ENCODE measurements at places on chromosomes 7 and 10. TPM values are rescaled to one million over a fixed set of nuclear protein-coding genes. Genes with fewer than 3 reads are reported as not detected.

DNA sequence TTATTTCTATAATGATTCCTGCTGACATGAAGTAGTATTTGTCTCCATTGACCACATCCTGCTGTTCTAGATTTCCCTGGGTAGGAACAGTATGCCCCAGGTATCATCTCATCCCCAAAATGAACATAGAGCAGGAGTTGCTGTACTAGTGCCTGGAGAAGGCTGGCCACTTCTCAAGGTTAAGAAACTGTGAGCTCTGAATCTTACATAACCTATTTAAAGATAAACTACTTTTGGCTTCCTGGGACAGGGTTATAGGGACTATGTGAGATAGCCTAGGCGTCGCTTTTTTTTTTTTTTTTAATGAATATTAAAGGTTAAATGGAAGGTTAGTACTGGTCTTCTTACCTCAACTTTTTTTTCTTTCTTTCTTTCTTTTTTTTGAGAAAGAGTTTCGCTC lies 103.0 kb downstream of the LRRC4 start:
- no peak for DNase-seq

GRCh38 chr7:102814025-102814471 lies 65.2 kb downstream of the FAM185A start:
- no peak for DNase-seq

- no peak for DNase-seq
Observed at GRCh38 chr7:16542401-16542800, 15.8 kb downstream of the LRRC72 start.

GRCh38 chr7:41885078-41885477 lies 182.2 kb upstream of the INHBA start:
- DNase-seq, result no peak

- no peak for DNase-seq
Observed at GRCh38 chr10:70690589-70690988, 18.3 kb downstream of the ADAMTS14 start.

DNA sequence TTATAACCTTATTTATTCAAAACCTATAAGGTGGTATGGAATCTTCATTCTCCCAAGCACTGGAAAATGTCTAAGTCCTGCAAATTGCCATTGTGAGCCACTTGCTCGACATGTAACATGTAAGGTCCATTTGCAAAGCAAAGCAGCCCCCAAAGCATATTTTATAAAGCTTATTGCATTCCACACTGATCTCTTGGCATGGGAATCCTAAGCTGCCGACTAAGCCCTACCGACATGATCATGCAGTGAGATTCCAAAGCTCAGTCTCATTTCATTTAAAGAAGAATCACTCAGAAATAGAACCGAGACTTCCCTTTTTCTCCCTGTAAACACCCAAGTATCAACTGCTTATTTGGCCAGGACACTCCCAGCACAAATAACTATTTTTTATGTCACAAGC lies 333.4 kb upstream of the MYO3A start:
- no peak for DNase-seq

DNA sequence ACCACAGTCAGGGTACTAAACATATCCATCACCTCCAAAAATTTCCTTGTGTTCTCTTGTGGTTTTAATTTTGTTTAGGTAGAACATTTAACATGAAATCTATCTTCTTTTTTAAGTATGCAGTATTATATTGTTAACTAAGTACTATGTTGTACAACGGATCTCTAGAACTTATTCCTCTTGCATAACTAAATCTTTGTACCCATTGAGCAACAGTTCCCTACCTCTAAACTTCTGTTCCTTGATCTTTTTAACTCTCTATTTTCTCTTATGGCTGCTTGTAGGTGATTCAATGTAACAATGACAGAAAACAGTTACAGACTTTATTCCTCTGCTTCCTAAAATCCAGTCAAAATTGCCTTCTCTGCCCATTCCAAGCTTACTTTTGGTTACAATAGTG lies 9.9 kb downstream of the NRG3 start:
- no peak for DNase-seq

DNA sequence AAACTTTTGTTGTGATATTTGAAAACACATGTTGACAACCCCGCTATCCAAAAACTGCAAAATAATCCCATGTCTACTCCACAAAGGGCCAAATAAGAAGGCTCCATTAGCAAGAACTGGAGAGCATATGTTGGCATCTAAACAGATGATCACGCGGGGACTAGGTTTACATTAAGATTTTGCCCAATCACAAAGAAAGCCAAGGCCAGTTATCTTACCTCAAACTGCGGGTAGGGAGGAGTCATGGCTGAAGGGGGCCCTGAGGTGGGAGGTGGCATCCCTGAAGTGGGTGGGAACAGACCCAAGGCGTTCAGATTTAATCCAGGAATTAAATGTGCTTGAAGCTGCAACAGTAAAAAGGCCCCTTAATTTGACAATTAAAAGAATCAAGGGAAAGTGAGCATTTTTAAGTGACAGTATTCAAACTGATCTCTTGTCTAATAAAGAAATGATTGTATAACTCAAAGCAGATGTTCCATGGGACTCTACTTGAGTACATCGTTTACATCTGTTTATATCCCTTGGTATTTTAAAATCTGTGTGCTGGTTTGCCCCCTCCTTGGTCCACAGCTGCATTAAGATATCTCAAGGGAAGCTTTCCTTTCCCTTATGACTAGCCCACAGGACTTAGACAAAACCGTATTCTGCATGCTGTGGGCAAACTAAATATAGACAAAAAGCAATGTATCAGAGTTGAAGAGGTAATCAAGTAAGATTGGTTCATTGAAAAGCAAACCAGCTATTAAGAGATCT lies 42.9 kb downstream of the MALSU1 start:
- DNase-seq, result no peak

DNA sequence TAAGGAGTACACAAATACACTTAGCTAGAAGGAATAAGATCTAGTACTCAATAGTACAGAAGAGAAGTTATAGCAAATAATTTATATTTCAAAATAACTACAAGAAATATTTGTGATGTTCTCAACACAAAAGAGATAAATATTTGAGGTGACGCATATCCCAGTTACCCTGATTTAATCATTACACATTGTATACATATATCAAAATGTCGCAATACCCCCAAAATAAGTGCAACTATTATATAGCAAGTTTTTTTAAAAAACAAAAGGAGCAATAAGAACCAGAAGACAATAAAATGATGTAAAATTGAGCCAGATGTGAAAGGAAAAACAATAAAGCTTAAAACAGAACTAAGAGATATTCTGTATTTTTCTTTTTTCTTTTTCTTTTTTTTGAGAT lies 59.3 kb upstream of the KIAA1217 start:
- no peak for DNase-seq

- no peak for DNase-seq
Observed at GRCh38 chr7:4018601-4019316, 663.3 kb upstream of the FOXK1 start.

DNA sequence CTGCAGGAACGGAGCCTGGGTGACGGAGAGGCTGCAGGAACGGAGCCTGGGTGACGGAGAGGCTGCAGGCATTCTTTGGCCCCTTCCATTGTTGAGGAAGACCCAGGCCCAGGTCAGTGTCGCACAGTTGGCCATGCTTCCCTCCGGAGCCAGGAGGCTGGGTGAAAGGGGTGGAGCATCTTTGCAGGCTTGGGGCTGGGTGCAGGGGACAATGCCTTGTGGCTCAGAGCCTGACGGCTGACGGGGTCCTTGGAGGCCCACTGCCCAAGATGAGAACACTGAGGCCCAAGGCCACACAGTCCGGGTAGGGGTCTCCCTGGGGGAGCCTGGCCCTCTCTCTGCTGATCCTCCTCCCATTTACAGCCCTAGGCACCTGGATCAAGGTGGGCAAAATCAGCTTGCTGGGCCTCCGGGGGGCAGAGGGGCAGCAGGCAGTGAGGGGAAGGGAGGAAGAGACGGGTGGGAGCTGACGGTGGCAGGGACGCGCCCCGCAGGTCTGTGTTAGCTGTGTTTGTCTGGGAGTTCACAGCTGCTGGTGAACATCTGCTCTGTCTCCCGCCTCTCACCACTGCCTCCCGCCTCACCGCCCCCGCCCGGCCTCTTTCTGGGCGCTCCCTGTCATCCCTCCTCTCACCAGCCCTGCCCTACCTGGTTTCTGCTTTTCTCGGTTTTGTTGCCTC lies 30.6 kb upstream of the PCBD1 start:
- DNase-seq, result no peak

GRCh38 chr7:139457153-139457946 lies 26.1 kb downstream of the KLRG2 start:
- DNase-seq, result no peak

- DNase-seq, result no peak
Observed at GRCh38 chr7:40327873-40328272, 193.1 kb downstream of the SUGCT start.

DNA sequence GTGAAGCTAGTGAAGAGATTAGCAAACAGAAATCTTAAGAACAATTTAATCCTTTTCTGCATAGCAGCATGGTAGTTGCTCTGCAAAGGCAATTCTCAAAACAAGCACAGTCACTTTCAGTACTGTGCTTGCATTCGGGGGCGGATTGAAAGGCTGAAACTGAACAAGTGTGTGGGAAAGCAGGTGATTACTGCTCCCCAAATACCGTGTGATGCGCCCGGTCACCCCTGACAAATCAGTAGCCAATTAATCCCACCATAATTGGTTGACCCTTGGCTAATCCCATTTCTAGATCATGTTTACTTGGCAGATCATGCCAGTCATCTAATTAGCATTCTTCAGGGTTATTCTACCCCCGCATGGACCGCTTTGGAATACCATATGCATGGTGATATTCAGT lies 76.5 kb upstream of the ADRB1 start:
- no peak for DNase-seq

DNA sequence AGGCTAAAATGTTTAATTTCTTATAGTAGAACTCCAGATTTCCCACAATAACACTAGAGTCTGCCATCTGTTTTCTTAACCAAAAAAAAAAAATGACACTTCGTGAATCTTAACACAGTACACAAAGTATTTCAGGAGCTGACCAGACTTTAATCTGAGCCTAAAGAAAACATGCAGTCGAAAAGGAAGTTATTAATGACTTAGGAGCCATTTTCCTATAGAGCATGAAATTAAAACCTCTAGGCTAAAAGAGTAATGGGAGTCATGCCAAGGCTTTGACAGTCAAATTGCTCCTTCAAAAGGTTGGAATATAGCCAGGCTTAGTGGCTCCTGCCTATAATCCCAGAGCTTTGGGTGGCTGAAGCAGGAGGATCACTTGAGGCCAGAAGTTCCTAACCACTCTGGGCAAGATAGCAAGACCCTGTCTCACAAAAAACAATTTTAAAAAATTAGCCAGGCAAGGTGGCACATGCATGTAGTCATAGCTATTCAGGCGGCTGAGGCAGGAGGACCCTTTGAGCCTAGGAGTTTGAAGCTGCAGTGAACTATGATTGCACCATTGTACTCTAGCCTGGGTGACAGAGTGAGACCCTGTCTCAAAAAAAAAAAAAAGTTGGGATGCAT lies 13.6 kb downstream of the MICU1 start:
- no peak for DNase-seq

GRCh38 chr7:76193883-76194282 lies 7.8 kb upstream of the SRRM3 start:
- no peak for DNase-seq

GRCh38 chr7:56537477-56537876 lies 421.3 kb upstream of the NUPR2 start:
- no peak for DNase-seq

GRCh38 chr7:46385662-46386309 lies 464.7 kb upstream of the IGFBP3 start:
- DNase-seq, result no peak

DNA sequence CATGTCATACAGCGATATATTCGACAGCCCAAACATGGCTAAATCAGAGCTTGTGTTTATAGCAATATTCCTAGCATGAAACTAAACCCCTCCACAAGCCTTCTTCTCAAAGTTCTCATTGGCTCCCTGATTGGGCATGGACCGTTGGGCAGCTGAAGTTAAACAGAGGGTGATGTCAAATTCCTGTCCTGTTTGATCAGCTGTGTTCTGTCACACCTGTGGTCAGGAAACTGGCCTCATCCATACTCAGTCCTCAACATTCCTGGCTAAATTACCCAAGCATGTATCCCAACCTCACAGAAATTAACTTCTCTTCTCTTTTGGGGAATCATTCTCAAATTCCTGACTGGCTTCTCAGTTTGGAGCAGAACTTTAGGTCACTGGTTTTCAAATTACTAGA lies 107.9 kb downstream of the ODAD2 start:
- no peak for DNase-seq

DNA sequence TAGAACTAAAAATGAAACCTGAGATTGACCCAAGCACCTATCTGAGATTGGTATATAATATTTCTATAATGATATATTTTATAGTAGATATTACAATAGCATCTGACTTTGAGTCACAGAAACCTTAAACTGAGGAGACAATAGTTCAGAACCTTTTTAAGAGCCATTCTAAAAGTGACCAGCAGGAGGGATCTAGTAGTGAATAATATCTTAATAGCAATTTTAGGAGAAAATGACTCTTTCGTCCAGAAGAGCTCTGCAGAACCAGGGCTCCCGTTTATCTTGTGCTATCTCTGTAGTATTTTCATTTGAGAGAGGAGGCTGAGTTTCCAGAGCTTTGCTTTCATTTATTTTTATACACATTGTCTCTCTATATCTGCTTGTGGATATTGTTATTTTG lies 68.1 kb downstream of the PODXL start:
- no peak for DNase-seq

DNA sequence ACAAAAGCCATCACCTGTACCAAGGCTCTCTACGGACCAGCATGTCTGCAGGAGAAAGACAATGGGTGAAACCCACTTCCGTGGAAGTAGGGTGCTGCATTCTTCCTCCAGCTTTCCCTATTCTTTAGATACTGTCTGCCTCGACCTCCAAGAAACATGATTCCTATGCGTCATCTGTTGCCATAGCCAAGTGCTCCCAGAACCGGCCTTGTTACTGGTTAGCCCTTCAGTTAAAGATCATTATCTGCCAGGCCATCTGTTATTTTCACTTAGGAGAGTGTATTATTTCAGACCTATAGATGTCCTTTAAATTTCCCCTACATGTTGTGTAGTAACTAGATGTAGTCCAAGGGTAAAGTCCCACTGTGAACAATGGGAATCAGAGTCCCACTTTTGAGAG lies 89.0 kb upstream of the KIAA1217 start:
- no peak for DNase-seq

- no peak for DNase-seq
Observed at GRCh38 chr7:78448911-78449310, 650.3 kb downstream of the PHTF2 start.

DNA sequence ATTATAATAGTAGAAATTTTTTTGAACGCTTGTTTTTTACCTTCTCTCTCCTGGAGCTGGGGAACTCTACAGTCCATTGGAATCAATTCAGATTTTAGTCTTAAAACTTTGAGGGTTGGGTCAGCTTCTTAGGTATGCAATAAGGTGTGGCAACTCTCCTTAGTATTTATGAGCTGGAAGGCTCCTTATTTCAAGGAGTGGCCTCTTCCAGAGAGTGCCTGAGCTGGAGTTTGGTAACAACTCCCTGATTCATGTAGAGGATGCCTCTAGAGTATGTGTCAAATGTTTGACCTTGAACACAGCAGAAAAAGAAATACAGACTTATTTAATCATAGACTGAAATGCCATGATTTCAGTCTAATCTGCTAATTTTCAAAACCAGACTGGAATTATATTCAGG lies 11.1 kb downstream of the CDK14 start:
- no peak for DNase-seq

Gene SDHAF3
- 59.5 TPM for total RNA-seq

Gene BEND7
- total RNA-seq, result 9.1 TPM

Gene ACBD7
- 68.7 TPM for total RNA-seq

Gene AKR1C2
- total RNA-seq, result 1.8 TPM

Gene MAGI2
- total RNA-seq, result 4.2 TPM

Gene AKR1C1
- total RNA-seq, result 3.7 TPM

Gene WNT8B
- 9.0 TPM for total RNA-seq

Gene EVX1
- not detected for total RNA-seq

Data from neural progenitor cell (in vitro differentiated cells).